ENCODE measurements at places on chromosomes 5 and 9.

DNA sequence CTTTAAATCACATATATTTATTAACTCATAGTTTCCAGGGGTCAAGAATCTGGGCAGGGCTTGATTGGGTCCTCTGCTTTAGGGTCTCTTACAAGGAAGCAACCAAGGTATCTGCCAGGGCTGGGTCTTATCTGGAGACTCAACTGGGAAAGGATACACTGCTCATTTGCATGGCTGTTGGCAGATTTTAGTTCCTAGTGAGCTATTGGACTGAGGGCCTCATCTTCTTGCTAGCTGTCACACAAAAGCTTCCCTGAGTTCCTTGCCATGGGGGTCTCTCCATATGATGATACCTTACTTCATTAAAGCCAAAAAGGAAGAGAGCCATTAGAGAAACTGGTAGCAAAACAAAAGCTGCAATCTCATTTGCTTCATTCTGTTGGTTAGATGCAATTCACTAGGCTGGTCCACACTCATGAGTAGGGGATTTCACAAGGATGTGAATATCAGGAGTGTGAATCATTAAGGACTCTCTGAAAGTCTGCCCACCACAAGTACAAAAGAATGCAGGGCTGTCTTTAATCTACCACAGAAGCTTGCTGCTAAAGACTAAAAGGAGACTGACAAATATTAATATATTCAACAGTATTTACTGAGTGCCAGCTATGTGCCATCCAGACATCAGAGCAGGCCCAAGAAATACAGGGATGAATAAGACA, 42.0 kb upstream of the TIMD4 start:
- no peak for DNase-seq

DNA sequence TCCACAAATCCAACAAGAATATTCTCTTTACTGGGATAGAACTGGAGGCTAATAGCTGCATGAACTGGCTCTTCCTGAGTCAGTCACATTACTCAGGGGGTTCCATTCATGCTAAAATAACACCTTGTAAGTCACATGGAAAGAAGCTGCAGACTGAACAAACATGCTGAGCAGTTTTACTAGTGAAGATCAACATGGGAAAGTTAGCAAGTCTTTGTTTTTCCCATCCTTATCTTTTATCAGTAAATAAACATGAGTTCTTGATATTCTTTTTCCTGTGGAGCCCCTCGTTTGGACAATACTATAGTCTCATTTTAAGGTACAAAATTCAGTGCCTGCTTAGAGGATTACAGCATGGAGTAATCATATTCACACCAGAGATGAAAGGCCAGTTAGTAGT, 43.7 kb upstream of the TEK start:
- DNase-seq, result no peak

DNA sequence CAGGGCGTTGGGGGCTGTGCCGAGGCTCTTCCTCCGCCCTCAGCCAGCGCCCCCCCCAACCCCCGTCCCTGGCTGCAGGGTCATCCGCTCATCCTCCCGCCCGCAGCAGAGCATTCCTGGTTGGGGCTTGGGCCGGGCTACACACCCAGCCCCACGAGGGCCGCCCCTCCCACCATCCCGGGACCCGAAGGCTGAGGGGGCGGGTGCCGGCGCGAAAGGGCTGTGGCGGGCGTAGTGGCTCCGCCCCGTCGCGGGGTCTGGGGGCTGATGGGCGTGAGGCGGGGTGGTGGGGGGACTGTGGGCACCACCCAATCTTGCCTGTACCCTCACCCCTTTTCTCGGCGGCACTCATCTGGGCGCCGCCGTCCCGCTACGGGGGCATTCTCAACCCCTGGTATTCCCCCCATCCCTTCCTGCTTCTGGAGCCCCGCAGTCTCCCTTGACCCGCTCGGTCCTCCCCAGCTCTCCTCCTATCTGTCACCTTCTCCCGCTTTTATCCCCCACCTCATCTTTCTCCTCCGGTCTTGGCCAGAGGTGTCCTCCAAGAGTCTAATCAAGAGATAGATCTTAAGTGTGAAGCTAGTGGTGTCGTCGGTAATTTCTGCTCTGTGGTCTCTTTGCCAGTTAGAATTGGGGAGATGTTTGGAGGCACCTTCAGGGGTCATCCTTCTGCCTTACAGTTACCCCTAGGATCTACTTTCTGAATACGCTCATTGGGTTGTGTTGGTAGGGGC, 1.6 kb downstream of the FER start:
- peak; percentile 56 for DNase-seq

- no peak for DNase-seq
Measured at GRCh38 chr5:151086192-151086869, 5.5 kb upstream of the TNIP1 start.

DNA sequence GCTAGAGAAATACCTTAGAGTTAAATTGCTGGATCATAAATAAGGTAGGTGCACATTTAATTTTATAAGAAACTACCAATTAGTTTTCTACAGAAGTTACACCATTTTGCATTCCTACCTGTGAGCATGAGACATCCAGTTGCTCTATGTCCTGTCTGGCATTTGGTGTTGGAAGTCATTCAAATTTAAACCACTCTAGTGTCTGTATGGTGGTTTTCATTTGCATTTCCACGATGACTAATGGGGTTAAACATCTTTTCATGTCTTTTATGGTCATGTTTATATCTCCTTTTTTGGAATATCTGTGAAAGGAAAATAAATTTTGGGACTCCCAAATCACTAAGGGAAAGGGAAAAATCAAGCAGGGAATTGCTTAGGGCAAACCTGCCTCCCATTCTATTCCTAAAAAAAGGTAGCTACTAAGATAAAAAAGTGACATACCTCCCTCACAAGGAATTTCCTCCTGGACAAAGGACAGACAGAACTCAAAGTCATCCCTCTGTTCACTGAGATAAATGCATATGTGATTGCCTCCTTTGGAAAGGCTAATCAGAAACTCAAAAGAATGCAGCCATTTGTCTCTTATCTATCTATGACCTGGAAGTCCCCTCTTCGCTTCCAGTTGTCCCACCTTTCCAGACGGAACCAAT, 31.6 kb upstream of the ADCY2 start:
- no peak for DNase-seq

DNA sequence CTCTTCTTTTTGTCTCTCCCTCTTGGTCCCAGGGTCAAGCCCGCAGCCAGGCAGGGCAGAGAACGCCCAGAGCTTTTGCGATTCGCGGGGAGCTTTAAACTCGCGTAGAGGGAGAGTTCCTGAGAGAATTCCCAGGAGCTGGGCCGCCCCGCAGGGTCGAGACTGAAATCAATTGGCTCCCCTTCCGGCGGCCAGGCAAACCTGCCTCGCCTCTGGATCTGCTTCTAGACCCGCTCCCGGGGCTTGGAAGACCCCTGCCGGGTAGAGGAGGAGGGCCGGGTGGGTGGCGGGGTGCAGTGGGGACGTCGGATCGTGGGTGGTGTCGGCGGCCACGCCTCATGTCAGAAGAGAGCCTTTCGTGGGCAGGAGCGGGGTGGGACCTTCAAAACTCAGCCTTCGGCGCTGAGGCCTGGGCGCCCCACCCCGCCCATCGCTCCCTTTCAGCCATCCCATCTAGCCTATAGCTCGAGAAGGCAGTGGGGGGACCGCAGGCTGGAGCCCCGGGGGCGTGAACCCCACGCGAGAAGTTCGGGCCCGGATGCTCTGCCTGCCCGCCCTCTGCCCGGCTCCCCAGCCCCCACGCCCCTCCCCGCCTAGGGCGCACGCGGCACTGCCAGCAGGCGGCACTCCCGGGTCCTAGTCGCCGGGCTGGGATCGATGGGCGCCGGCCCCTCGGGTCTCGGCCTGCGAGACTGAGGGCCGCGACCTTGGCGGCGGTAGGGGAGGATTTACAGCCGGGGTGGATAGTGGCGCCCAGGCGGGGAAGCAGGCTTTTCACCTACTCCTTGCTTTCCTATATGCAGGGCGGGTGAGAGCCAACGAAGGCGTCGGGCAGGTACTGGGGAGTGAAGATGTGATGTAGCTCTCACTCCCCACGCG, 6.1 kb downstream of the PRDM6 start:
- peak; percentile 29 for DNase-seq

DNA sequence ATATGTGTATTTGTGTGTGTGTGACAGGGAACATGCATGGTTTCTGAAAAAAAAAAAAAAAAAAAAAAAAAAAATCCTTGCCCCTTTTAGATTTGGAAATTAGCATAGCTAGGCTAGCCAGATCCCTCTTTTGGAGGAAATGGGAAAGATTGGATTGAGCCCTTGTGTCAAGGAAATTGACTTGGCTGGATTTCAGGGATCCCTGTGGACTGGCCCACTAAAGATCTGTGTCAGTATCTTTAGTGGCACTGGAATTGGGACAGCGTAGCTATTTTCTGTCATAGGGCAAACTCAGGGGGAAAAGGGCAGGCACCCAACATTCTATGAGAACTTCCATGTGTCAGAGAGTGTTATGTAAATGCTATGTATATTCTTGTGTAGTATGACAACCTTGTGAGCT, 35.4 kb downstream of the SH3GL2 start:
- no peak for DNase-seq

DNA sequence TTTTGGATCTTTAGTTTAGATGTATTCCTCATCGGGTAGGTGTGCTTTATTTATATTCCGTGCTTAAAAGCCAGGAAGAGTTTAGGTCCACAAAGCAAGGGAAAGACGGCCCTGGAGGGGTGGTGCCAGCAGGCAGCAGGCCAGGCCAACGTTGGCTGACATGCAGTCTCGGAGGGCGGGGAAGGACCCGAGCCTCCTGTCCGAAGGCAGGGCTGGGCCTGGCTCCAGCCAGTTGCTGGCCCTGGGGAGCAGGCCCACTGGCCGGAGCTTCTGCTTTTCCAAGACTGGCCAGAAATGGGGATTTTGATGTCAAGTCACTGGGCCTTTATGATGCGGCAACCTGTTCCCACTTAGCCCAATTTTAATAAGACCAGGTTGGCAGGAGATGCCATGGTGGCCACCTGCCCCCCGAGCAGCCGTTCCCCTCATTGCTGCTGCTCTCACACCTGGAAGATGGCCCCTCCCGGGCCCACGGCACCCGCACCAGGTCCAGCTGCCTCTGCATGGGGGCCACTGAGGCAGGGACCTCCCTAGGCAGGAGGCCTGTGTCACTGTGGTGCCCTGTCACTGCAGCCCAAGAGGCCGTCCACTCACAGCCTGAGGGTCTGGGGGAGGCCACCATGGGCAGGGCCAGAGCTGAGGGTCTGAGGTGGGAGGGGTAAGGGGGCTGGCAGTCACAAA, 23.2 kb downstream of the LPCAT1 start:
- DNase-seq, result no peak

GRCh38 chr5:19496056-19496455, 491.9 kb downstream of the CDH18 start:
- DNase-seq, result no peak

DNA sequence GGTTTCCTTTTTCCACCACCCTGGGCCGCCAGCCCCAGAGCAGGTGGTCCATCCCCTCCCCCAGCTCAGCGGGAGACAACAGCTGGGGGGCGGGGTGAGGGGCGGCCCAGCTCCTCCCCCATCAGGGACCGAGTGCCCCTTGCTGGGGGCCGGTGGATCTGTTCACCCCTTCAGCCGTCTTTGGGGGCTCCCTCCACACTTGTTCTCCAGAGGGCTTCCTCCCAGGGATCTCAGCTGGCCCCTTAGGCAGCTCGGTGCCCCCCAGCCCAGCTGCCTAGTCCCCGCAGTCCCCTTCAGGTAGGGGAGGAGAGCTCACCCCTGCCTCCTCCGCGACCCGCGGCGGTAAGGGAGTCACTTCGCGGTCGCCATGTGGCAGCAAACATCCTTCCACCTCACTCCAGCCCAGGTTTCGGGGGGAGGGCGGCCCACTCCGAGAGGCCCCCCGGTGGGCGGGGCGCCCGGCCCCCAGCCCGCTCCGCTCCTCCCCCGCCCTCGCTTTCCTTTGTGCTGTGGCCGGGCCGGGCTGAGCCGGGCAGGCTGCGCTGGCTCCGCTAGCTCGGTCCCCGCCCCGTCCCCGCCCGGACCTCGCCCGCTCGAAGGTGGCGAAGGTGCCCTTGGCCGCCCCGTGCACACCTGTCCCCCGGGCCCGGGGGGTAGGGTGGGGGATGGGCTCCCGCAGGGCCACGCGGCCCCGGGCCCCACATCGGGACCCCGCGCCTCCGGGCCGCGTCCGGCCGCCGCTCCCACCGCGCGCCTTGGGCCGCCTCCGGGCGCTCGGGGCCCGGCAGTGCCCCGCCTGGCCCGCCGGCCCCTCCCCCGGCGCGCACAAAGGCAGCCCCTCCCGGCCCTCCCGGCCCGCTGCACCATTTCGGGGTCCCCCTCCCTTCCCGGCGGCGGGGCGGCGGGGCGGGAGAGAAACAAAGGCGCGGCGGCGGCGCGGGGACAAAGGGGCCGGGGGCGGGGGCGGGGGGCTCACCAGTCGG, 683 bp downstream of the DBN1 start:
- DNase-seq, result no peak
